Glutamatergic neuron (in vitro differentiated cells): ENCODE measurements at places on chromosomes 5 and 9. TPM values are rescaled to one million over a fixed set of nuclear protein-coding genes. Genes with fewer than 3 reads are reported as not detected.

DNA sequence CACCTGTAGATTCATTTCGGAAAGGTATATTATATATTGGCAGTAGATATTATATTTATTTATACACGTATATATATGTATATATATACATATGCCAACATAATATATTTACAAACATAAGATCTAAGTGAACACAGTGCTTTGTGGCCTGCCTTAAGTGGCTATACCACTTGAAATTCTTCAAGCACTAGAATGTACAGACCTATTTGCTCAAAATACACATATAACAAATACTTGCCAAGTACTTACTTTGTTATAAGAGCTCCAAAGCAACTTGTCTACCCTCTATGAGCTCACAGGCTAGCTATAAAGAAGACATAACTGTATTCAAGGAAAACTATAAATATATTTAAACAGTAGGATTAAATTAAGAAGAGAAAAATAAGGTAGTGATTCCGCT, 33.6 kb upstream of the SLC36A1 start:
- no peak for DNase-seq

DNA sequence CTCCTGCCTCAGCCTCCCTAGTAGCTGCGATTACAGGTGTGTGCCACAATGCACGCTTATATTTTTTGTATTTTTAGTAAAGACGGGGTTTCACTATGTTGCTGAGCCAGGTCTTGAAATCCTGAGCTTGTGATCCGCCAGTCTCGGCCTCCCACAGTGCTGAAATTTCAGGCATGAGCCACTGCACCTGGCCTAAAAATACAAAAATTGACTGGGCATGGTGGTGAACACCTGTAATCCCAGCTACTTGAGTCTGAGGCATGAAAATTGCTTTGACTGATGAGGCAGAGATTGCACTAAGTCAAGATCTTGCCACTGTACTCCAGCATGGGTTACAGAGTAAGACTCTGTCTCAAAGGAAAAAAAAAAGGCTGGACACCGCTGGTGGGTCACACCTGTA, 13.1 kb upstream of the DYNC2I2 start:
- DNase-seq = no peak

DNA sequence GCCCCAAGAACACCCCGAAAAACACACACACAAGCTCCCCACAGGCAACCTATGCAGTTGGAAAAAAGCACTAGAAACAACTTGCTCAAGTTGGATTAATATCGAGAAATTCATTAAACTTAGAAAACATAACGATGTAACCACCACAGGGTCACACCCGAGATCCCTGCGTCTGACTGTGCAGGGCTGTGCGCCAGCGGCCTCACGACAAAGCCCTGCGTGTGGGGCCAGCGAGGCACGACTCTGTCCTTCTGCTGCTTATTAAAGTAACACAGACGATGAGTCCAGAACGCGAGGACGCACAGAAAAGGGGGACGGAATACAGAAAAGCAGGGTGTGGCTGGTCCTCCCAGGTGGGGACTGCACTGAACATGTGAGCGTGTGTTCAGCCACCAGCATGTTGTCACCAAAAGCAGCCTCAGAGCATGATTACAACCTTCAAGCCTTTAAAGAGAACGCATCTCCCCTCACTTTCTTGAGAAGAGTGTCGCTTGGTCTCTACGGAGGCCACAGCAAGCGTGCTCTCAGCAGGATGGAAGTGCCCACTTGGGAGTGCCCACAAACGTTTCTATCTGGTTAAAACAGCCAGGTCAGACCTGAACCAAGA, 14.4 kb downstream of the SLC12A7 start:
- DNase-seq = no peak

DNA sequence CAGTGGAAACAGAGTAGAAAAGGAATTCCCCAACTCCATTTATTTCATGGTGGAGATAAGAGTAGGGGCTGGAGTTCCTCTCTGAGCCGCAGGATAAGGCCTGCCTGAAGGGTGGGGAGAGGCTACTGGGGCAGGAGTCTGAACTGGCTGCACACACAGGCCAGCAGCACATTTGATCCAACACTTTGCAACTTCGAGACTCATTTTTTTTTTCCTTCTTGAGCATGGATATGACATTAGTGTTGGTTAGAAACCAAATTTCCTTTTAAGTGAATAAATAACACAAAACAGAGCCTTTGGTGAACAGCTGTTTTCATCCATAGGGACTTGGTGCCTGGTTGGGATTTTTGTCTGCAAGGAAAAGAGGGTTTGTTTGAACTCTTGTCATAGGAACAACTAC, 76.6 kb downstream of the RALGPS1 start:
- no peak for DNase-seq

DNA sequence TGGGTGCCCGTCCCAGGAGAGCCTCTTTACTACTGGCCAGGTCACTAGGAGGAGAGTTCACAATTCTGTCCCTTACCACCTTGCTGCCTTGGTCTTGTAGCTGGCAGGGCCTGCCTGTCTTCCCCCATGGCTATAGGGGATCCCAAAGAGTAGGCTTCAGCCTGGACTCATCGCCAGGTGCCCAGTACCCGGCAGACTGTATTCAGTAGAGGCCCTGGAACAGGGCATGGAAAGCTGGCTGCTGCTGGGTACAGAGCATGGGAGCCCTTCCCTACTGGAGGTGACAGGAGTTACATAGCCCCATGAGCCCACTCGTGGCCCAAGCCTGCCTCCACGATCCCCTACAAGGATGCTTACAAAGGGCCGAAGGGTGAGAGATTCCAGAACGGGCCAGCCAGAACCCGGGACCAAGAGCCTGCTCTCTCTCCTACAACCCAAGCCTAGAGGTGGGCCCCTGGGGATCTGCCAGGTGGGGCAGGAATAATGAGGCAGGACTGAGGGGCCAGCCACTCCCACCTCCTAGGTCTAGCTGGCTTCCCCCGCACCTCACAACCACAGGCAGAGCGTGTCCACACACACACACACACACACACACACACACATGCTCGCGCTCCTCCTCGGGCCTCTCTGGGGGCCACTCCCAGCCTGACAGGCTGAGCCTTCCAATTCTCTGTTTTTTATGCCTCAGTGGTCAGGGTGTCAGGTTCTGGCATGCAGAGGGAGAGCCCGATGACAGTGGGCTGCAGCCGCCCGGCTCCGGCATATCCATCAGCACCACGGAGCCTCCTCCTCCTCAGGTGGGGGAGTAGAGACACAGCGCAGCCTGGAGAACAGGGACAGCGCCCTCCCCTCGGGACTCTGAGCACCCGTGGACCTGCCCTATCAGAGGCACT, 186.0 kb downstream of the PAX5 start:
- no peak for DNase-seq

GRCh38 chr5:59543821-59544442, 349.6 kb downstream of the PDE4D start:
- no peak for DNase-seq

DNA sequence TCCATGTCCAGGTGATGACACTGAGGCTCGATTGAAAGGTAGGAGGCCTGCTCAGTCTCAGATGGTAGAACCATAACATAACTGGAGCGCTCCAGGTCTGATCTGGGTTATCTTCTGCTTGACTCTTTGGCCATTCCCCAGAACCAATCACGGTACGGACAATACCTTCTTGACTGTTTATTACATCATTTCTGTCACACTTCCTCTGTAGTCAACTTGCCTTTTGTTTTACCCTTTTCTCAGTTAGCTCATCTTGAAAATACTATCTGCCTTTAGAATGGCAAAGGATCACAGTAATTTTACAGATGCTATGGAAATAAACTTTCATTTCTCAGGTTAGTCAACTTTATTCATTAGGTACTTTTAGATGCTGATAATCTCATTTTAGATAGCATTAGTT, 22.4 kb downstream of the GLRA1 start:
- no peak for DNase-seq

- no peak for DNase-seq
These were observed 119.4 kb upstream of the SPIN1 start for GRCh38 chr9:88268886-88269285.

GRCh38 chr5:120072068-120072761, 391.9 kb upstream of the PRR16 start:
- DNase-seq = no peak

GRCh38 chr5:82285206-82285605, 7.1 kb upstream of the RPS23 start:
- DNase-seq = no peak

DNA sequence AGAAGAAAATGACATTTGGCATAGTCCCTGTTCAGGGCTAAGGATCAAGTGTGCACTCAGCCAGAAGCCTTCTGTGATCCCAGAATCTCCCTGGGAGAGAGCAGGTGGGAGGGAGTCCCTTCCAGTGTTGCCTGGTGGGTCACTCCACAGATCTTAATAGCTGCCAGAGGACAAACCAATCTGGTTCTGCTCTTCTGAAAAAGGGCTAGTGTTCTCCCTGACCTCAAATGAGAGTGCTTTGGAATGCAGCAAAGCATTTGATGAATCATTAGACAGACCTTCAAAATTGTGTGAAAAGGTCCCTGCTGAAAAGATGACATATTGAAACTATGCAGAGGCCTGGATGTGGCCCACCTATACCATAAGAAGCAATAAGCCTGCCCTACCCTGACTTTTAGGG, 339.7 kb downstream of the TMEM232 start:
- DNase-seq = no peak

DNA sequence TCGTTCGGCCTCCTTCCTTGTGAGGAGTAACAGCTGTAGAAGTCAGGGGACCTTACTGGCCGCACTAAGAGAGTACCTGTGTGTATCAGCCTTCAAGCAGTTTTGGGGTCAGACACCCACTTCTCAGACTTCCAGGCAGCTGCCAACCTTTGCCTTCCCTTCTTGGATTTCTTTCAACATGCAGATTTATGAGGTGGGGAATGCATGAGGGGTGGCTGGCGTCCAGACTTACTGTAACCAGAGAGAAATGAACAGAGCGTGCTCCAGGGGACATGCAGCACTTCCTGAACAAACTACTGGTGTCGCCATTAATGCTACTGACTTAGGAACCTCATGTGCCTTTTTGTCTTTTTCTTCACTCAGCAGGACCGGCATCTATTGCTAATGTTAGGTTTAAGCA, 46.7 kb downstream of the INSYN2B start:
- no peak for DNase-seq

GRCh38 chr5:171391996-171392577, 4.4 kb downstream of the NPM1 start:
- no peak for DNase-seq

- DNase-seq = no peak
These were observed 279.6 kb downstream of the ARRDC3 start for GRCh38 chr5:91103353-91104061.

DNA sequence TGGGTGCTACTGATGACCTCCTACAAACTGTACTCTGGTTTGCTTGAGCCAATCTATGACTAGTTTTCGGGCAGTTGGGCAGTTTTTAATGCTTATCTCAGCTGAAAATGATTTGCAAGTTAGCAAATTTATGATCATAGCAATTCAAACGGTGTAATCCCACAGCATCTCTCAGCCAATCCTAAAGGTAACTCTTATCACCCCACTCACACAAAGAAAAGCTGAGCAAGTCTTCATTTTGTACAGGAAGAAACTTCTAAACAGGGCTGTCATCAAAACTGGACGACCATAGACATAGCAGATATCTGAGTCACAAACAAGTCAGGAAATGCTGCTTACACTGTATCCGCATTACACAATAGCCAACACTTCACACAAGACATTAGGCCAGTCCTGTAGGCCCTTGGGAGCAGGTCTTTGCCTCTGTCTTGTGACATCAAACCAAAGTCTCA, 2.6 kb upstream of the ENC1 start:
- no peak for DNase-seq

DNA sequence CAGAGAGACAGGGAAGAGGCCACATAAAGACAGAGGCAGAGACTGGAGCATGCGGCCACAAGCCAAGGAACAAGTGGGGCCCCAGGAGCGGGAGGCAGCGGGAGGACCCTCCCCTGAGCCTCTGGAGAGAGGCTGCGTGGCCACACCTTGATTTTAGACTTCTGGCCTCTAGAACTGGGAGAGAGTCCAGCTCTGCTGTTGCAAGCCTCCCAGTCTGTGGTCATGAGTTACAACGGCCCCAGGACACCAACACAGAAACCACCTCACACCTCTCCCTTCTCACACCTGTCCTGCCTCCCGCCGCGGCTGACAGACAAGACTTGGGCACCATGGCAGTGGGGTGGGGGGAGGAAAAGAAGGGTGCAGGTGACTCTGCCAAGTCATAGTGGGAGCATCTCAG, 2.2 kb downstream of the INPP5E start:
- no peak for DNase-seq

- DNase-seq = no peak
These were observed 509.4 kb downstream of the IRX1 start for GRCh38 chr5:4104831-4105597.

DNA sequence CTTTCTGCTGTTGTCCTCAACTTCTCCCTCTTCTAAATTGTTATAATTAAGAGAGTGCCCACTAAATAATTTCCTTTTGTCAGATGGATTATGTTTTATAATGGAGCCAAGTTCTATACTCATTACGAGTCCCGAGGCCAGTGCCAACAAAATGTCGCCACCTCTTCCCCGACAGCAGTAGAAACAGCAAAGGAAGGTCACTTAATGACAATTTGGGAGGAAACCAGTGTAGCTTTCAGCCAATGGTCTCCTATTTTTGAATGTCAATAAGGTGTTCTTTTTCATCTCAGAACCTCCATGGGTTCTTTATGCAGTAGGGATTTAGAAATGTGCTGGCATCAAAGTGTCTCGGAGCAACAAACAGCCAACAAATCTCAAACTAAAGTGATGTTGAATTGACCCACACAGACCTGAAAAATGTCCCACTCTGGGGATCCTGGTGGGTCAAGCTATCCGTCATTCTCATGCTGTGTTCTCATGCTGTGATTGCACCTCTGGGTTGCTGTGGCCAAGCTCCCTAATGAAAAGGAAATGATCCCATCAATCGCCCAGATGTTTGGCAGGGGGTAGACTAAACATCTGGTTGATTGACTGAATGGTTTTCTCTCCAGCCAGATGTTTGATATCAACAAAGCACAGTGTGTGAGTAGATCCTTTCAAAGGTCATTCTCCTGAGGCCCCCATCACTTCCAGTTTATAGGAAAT, 291.9 kb downstream of the DMAC1 start:
- DNase-seq = no peak

GRCh38 chr9:89448821-89449220, 49.1 kb downstream of the SEMA4D start:
- DNase-seq = no peak

GRCh38 chr9:87540444-87541105, 42.9 kb downstream of the DAPK1 start:
- DNase-seq = no peak

GRCh38 chr5:157598350-157598936, 22.9 kb upstream of the ADAM19 start:
- no peak for DNase-seq

Gene GPX3
- total RNA-seq = 20.4 TPM

Gene ECM2
- 0.20 TPM for total RNA-seq

Gene CEL
- 3.8 TPM for total RNA-seq

Gene NTNG2
- 43.7 TPM for total RNA-seq

Gene CACNA1B
- 84.4 TPM for total RNA-seq

Gene AGXT2
- total RNA-seq = not detected

Gene NXNL2
- total RNA-seq = not detected

Gene RASEF
- 0.25 TPM for total RNA-seq

Gene SPZ1
- not detected for total RNA-seq

Gene WNT8A
- not detected for total RNA-seq

Gene ALDH1A1
- total RNA-seq = not detected

Gene C5orf52
- total RNA-seq = not detected

Gene CCDC180
- 13.1 TPM for total RNA-seq
